ENCODE measurements at places on chromosomes 16 and 17.

- DNase-seq: no peak
Observed at GRCh38 chr17:78598013-78598471, 20.8 kb upstream of the DNAH17 start.

- no peak for DNase-seq
Observed at GRCh38 chr17:34067011-34067410, 188.1 kb upstream of the CCL2 start.

- DNase-seq: no peak
Observed at GRCh38 chr17:80909635-80910034, 82.0 kb upstream of the CHMP6 start.

DNA sequence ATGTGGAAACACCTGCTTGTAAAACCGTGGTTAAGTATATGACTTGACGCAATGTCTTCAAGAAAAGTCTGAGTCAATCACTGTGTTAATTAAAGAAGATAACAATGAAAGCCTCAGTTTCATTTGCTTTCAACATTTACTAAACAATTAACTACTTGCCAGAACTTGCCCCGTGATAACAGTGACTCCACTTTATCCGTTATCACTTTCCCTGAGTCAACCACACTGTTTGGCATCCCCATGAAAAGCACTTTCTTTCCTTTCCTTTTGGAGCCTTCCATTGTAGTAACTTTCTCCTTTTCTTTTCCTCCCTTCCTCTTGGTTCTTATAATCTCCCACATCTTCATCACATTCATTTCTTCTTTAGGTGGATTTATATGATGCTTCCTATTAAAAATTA is 435.1 kb upstream of the GOT2 start:
- DNase-seq: no peak

DNA sequence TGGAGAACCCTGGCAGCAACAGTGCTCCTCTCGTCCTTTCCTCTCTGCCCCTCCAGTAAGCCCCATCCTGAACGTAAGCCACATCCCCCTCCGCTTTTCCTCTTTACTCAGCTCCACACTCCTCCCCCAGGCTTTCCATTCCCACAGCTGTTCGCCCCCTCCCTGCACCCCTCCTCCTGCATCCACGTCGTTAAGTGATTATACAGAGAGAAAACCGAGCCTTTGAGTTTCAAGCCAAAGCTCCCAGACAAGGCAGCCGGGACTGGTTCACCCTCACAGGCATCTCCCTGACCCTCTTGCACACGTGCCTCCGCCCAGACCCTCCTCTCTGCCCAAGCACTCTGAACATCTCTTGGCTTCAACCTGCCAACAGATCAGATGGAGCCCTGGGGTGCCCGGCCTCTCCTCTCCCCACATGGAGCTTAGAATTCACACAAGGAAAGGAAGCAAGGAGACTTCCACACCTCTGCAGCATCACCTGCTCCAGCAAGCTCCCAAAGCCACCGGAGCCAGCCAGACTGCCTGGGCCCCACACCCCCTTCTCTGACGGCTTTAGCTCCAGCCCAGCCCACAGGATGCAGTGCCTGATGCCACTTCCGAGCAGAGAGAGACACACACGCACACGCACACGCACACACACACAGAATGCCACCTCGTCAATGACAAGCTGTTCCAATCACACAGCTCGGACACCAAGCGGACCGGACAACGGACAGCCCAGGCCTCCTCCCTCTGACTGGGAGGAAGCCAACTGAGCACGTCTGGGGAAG is 99.9 kb upstream of the CCL2 start:
- no peak for DNase-seq

- no peak for DNase-seq
Observed at GRCh38 chr17:79033741-79034501, 10.0 kb downstream of the C1QTNF1 start.

- DNase-seq: no peak
Observed at GRCh38 chr17:74812109-74813009, 36.2 kb upstream of the NAT9 start.

DNA sequence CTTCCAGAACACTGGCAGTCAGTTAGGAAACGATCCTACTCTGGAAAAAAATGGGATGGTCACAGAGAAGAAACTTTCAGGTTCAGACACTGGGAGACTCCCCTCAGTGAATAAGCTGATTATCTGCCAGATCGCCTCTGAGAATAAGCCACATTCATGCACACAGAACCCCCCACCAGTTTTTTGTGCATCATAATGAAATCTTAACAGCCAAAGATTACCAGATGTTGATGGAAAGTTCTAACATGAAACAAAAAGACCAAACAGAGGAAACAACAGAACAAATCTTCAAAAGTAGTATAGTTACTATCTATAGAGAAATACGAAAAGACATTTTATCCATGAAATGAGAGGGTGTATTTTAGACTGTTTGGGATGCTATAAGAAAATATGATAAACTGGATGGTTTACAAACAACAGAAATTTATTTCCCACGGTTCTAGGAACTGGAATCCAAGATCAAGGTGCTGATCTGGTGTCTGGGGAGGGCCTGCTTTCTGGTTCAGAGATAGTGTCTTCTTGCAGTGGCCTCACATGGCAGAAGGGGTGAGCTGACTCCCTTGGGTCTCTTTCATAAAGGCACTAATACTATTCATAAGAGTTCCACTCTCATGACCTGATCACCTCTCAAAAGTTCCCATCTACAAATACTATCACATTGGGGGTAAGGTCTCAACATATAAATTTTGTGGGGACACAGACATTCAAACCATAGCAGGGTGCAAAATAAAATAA is 8.0 kb upstream of the AMZ2 start:
- no peak for DNase-seq

- DNase-seq: no peak
Observed at GRCh38 chr16:8718851-8719680, 44.6 kb downstream of the ABAT start.
